ENCODE measurements at places on chromosomes 2 and 18.
A peak's percentile ranks its signal among the peaks of the same experiment; 100 is the strongest.

DNA sequence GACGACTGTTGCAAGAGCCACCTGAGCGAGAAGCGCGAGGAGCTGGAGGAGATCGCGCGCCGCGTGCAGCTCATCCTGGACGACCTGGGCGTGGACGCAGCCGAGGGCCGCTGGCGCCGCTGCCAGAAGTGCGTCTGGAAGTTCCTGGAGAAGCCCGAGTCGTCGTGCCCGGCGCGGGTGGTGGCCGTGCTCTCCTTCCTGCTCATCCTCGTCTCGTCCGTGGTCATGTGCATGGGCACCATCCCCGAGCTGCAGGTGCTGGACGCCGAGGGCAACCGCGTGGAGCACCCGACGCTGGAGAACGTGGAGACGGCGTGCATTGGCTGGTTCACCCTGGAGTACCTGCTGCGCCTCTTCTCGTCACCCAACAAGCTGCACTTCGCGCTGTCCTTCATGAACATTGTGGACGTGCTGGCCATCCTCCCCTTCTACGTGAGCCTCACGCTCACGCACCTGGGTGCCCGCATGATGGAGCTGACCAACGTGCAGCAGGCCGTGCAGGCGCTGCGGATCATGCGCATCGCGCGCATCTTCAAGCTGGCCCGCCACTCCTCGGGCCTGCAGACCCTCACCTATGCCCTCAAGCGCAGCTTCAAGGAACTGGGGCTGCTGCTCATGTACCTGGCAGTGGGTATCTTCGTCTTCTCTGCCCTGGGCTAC lies 1.2 kb downstream of the KCNF1 start:
- no peak for DNase-seq

- DNase-seq = peak; percentile 63
These were observed 11.5 kb downstream of the CFAP65 start for GRCh38 chr2:219029829-219030165.

DNA sequence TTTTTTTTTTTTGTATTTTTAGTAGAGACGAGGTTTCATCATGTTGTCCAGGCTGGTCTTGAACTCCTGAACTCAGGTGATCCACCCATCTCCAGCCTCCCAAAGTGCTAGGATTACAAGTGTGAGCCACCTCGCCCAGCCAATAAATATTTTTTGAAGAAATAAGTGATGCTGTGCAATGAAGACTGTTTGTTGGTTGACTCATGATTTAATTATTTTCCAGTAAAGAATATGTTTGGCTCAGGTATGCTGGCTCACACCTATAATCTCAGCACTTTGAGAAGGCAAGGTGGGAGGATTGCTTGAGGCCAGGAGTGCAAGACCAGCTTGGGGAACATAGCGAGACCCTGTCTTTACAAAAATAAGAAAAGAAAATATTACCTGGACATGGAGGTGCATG lies 41.8 kb upstream of the LPIN2 start:
- DNase-seq = no peak

DNA sequence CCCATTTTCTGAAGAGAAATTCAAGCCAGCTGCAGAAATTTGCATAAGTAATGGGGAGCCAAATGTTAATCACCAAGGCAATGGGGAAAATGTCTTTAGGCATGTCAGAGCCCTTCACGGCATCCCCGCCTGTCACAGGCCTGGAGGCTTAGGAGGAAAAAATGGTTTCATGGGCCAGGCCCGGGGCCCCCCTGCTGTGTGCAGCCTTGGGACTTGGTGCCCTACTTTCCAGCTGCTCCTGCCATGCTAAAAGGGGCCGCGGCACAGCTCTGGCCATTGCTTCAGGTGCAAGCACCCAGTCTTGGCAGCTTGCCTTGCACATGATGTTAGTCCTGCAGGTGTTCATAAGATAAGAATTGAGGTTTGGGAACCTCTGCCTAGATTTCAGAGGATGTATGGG lies 1235.7 kb downstream of the DPP10 start:
- DNase-seq = no peak

DNA sequence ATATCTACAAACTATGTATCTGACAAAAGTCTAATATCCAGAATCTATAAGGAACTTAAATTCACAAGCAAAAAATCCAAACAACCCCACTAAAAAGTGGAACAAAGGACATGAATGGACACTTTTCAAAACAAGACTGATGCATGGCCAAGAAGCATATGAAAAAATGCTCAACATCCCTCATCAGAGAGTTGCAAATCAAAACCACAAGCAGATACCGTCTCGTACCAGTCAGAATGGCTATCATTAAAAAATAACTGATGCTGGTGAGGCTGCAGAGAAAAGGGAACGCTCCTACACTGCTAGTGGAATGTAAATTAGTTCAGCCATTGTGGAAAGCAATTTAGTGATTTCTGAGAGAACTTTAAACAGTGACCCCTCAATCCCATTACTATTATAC lies 56.5 kb downstream of the CCBE1 start:
- peak; percentile 60 for DNase-seq

- DNase-seq = no peak
These were observed 148.0 kb downstream of the DNER start for GRCh38 chr2:229566370-229566769.

GRCh38 chr2:231600619-231601355 lies 8.1 kb downstream of the TEX44 start:
- DNase-seq = no peak
